ENCODE measurements at places on chromosomes 12 and 14.

- no peak for DNase-seq
Measured at GRCh38 chr14:46432516-46432915, 219.1 kb downstream of the RPL10L start.

DNA sequence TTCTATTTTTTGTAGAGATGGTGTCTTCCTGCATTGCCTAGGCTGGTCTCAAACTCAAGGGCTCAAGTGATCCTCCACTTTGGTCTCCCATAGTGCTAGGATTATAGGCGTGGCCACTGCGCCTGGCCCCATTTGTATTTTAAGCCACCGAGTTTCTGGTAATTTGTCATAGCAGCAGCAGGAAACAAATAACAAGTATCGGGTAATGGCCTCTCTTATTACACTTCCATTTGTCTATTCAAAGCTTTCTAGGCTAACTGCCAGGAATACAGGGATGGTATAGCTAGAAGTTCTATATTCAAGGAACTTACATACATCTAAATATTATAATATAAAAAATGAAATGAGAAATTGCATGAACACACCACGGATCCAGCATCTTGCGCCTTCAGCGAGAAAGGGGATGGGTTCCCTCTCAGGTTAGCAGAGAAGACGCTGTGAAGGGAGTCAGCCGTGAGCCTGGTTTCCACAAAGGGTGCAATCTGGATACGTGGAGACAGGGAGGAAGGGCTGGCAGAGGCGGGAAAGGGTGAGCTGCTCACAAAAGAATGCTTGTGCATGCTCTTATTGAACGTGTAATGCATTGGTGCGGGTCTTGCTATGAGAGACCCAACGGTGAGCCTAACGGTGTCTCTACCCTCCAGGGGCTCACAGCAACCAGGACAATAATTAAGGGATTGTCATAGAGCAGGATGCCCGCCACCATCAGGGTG is 9.5 kb downstream of the BDKRB1 start:
- peak; percentile 30 for DNase-seq

DNA sequence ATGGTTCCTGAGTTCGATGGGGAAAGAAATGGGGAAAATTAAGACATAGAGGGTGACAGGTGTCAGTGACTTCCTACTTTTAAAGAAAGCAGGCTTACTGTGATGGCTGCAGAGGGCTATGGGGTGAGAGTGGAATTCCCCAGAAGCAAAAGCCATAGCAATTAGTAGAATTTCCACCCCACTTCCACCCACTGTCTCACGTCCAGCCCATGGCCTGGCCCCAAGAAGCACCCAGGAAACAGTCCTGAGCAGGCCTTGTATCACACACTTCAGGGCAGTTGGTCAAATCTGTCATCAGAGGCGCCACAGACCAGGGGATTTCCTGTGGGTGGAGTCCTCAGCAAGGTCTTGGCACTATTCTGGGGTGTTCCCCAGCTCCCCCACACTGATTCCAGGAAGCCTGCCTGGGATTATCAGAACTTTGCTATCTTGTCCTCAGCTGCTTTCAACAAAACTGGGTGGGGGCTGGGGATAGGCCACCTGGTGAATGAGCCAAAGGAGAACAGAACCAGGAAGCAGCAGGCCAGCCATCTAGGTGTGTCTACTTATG is 120.1 kb upstream of the CCND2 start:
- DNase-seq, result no peak

- DNase-seq, result no peak
Measured at GRCh38 chr12:31368666-31369361, 42.9 kb upstream of the SINHCAF start.

GRCh38 chr12:10169104-10169503 is 2.8 kb downstream of the OLR1 start:
- no peak for DNase-seq

DNA sequence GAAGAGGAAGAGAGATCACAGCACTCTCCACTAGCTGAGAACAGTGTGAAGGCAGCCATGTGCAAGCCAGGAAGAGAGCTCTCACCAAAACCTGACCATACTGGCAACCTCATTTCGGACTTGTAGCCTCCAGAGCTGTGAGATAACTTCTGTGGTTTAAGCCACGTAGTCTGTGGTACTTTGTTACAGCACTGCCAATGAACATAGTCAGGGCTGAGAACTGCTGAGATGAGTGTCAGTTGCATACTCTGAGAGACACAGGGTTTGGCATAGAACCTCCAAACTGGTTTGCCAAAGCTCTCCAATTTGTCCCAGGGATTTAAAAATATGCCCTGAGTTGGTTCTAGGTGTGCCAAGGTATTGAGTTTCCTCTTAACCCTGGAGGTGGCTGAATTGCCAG is 218.6 kb downstream of the ATP23 start:
- no peak for DNase-seq

DNA sequence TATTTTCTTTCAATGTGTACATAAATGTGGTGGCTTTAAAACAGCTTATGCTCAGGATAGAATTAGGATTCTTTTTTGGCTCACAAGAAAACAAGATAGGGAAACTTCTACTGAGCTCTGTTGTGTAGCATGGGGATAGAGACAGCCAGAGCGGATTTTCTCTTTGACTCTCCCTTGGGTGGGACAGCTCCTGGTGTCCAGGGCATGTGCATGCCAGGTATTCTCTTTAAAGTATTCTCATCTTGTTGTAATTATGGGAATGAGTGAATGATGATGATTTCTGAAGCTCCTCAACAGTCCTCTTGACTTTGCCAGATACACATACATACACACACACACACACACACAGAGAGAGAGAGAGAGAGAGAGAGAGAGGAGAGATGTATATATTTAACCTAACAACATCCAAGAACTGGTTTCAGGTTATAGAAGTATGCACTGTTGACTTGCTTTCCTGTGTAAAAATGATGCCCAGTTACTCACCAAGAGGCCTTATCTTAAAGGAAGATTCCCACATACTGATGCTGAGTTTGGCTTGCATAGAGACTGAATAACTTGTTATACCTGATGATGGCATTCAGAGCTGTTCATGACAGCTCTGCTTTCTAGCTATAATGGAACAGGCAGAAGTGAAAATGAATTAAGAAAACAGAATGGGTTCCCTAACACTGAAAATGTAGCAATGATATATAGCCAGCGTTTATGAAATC is 387.5 kb downstream of the EGLN3 start:
- DNase-seq, result no peak

- no peak for DNase-seq
Measured at GRCh38 chr12:95796982-95797289, 6.4 kb upstream of the NTN4 start.

GRCh38 chr12:84507956-84508850 is 404.4 kb downstream of the SLC6A15 start:
- DNase-seq, result peak; percentile 85

- DNase-seq, result peak; percentile 23
Measured at GRCh38 chr14:60722357-60723115, 1.6 kb downstream of the SIX4 start.

GRCh38 chr12:55722948-55723347 is 2.8 kb downstream of the RDH5 start:
- DNase-seq, result no peak

GRCh38 chr12:52622349-52622748 is 4.0 kb upstream of the KRT73 start:
- no peak for DNase-seq

GRCh38 chr12:52032446-52032803 is 18.8 kb upstream of the NR4A1 start:
- DNase-seq, result no peak

GRCh38 chr14:24075485-24076301 is 4.3 kb downstream of the CPNE6 start:
- DNase-seq, result no peak

GRCh38 chr12:43648636-43649035 is 96.6 kb upstream of the ADAMTS20 start:
- no peak for DNase-seq

DNA sequence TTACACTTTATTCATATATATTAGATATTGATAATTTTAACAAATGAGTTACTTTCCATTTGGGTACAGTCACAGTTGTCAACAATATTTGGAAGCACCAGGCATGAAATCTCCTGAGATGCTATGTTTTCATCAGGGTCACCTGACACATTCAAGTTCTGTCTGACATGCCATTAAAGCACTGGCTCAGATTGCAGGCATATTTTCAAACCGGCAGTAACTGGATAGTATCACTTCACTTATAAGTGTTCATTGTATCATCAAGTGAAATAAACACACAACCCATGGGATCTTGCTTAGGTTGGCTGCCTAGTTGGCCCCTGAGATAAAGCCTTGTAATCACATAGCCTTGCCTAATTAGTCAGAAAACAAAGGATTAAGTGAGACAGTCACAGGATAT is 4.8 kb downstream of the IFNG start:
- no peak for DNase-seq

GRCh38 chr14:45247427-45247826 is 5.6 kb downstream of the MIS18BP1 start:
- no peak for DNase-seq

DNA sequence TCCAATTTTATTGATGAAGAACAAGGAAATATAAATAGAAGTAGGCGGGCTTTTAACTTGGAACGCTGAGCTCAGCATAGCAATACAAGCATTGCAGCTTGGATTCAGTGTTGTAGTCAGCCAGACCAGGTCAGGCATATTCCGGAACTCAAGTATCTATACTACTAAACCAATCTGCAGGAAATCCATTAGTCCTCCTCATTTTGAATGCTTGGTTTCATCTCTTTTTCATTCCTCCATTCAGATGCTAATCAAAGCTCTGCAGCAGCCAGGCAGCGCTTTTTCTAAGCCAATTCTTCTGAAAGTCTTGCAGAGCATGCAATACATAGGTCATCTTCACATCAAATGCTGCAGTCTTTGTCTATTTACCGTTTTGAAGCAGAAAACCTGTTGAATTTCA is 49.0 kb downstream of the KIF21A start:
- DNase-seq, result no peak

- DNase-seq, result no peak
Measured at GRCh38 chr12:99387661-99388060, 259.9 kb upstream of the GARIN6 start.

GRCh38 chr14:54669721-54670561 is 103.0 kb downstream of the SAMD4A start:
- DNase-seq, result no peak

DNA sequence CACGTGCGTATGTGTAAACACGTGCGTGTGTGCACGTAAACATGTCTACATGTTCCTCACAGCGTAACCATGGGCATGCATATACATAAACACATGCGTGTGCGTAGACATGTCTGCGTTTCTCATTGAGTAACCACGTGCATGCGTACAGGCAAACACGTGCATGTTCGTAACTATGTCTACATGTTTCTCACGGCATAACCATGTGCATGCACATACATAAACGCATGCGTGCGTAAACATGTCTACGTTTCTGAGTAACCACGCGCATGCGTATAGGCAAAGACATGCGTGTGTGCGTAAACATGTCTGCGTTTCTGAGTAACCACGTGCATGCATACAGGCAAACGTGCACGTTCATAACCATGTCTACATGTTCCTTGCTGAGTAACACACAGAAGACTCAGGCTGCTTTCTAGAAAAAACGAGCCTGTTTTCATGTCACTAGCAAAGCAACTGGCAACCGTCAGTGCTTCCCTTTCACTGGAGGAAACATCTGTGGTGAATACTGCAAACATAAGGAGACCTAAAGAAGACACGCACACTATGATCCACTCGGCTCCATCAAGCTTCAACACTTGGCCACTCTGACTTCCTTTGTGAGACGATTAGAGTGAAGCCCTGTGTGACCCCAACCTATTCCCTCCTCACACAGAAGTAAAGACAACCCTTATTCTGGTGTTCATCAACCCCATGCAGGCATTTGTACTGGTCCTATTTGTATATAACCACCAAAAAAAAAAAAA is 28.8 kb downstream of the POLE start:
- no peak for DNase-seq

DNA sequence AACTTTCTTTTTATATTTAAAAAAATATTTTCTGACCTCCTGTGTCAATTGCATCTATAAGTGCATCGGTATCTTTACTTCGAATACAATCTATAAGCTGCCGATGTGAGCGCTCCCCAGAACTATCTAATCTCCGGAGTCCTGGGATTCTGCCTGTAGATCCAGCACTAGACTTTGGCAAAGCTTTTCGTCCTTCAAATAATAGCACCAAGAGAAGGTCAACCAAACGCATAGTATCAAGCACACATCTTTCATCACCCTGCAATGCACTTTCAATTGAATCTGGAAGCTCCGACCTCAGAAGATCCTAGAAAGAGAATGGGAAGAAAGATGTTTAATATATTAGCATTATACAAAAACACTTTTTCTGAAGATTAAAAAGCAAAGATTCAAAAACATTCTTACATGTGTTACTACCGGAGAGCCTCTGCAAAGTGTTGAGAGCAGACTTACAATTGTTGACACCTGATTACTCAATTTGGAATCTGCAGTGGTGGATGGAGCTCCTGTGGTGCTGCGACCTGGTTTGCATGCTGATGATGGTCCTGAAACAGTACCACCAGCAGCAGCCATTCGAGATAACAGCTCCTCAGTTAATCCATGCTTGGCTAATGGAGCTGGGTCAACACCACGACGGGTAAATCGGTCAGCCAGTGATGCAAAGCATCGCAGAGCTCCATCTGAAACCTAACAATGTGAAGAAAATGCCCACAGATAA is 34.3 kb downstream of the HECTD1 start:
- no peak for DNase-seq

GRCh38 chr14:102220031-102220430 is 80.3 kb downstream of the WDR20 start:
- DNase-seq, result no peak

Measured in NCI-H446 (cell line).